ENCODE measurements at places on chromosomes 7 and 10. TPM values are rescaled to one million over a fixed set of nuclear protein-coding genes. Genes with fewer than 3 reads are reported as not detected.

C10orf53 gene
- 0.03 TPM for polyA plus RNA-seq

ADRA2A gene
- polyA plus RNA-seq, result 5.4 TPM

CRTAC1 gene
- polyA plus RNA-seq, result 2.5 TPM

LSM5 gene
- polyA plus RNA-seq, result 70.1 TPM

CFAP46 gene
- 0.75 TPM for polyA plus RNA-seq

- no peak for DNase-seq
These were observed 27.4 kb downstream of the UCMA start for GRCh38 chr10:13206546-13207443.

- no peak for DNase-seq
These were observed 4.6 kb downstream of the INPP5A start for GRCh38 chr10:132542086-132542775.

AMZ1 gene
- polyA plus RNA-seq, result 0.34 TPM

DNA sequence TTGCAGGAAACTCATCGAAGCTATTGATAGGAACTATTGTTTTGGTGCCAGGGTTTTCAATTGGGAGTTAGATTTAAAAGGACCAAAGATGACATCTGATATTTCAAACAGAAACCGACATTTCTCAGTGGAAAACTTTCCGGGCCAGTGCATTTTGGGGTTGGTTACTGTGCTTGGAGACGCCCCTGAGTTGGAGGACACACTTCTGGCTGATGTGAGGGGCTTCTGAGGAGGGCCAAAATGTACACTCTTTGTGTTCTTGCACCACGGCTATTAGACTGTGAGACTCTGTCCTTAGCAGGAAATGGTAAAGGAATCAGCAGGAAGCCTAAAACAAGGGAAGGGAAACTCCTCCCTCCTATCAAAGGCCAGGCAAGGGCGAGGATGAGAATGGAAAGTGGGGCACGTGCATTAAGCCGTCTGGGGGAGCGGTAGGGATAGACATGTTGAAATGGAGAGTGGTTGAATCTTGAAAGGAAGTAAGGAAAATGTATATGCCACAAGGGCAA, 1.8 kb upstream of the SRGN start:
- DNase-seq, result no peak

TMEM130 gene
- 4.4 TPM for polyA plus RNA-seq

TWIST1 gene
- 0.61 TPM for polyA plus RNA-seq

Data from large intestine (tissue), 12 donors.